Renal cortex interstitium (tissue), 15 donors: ENCODE measurements at places on chromosomes 7 and 10.

DNA sequence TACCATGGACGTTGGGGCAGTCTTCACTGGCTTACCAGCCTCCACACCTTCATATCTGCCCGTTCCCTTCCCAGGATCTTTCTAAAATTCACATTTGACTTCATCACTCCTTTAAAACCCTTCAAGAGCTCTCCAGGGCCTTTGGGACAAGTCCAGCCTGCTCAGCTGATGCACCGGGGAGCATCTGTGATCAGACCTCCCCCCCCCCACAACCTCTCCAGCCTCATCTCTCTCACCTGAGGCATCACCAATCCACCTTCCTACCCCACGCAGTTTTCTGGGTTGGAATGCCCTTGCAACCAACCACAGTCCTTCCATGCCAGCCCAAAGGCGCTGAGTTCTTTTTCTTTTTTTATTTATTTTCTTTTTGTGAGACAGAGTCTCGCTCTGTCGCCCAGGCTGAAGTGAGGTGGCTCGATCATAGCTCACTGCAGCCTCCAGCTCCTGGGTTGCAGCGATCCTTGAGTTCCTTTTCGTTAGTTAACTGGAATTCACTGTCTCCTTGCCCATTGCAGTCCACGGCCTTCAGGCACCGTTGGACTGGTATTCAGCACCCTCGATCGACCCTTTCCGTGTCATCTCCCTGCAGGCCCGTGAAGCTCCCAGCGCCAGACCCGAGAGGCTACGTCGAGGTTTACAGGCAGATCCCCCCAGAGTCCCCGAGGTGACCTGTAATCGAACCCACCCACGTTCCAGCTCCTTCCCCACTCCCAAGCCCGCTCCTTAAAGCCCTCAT, 654 bp downstream of the ALKBH4 start:
- DNase-seq: no peak

GRCh38 chr10:101611096-101611905, 23.2 kb downstream of the DPCD start:
- no peak for DNase-seq

- no peak for DNase-seq
Measured at GRCh38 chr10:110723224-110723891, 79.2 kb downstream of the RBM20 start.

GRCh38 chr7:130996833-130997231, 262.8 kb upstream of the KLF14 start:
- DNase-seq: no peak

DNA sequence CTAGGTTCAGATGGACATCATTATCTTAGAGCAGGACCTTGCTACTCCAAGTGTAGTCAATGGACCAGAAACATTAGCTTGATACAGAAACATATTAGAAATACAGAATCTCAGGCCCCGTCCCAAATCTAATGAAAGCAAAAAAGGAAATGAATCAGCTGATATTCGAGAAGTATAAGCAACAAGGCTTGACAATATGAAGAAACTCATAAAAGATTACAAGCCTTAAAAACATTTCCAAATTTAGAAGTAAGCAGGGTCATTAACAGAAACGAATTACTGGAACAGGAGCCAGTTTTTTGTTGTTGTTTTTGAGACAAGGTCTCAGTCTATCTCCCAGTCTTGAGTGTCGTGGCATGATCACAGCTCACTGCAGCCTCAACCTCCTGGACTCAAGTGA, 40.5 kb upstream of the GSAP start:
- no peak for DNase-seq

DNA sequence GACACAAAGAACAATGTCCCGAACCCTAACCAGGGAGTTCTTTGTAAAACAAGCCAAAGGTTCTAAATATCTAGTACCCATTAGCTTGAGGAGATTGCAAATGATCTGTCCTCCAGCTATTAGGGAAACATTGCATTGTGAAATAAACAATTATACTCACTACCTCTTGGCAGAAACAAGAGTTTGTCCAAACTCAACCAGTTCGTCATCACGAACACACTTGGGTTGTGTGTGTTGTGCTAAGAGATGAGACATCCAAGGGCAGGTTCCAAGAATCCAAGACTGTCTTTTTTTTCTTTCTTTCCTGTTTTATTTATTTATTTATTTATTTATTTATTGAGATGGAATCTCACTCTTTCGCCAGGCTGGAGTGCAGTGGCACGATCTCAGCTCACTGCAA, 793.1 kb upstream of the AUTS2 start:
- no peak for DNase-seq

DNA sequence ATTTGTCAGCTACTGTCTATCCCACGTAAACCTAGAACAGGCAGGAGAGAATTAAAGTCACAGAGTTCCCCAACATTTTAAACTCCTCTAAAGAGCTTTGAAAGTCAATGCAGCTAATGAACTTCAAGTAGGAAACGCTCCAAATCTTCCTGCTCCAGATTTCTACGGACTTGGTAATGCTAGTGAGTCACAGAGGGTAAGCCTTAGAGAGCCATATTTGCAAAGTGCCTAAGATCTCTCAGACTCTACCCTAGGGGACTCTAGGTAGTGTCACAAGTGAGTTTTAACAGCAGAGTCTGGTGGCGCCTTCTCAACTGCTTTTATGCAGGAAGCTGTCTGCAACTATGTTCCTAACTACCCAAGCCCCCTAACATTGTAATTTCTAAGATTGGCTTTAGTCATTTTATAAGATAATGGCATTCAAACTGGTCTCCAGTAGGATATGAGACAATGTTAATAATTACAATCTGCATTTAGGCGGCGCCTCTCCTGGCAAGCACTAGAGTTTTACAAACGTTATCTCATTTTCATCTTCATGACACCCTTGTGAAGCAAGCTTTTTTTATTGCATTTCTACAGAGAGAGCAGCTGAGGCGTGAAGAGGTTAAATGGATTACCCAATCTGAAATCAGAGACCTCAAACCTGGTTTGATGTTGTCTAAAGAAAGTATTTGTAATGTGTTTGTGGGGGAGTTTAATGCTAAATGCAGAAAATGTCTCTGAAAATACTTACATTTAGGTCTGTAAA, 22.0 kb upstream of the FZD1 start:
- DNase-seq: no peak

- no peak for DNase-seq
Measured at GRCh38 chr10:106038246-106038645, 1126.3 kb downstream of the SORCS1 start.

GRCh38 chr10:114684084-114684821, 26.2 kb upstream of the ABLIM1 start:
- no peak for DNase-seq

DNA sequence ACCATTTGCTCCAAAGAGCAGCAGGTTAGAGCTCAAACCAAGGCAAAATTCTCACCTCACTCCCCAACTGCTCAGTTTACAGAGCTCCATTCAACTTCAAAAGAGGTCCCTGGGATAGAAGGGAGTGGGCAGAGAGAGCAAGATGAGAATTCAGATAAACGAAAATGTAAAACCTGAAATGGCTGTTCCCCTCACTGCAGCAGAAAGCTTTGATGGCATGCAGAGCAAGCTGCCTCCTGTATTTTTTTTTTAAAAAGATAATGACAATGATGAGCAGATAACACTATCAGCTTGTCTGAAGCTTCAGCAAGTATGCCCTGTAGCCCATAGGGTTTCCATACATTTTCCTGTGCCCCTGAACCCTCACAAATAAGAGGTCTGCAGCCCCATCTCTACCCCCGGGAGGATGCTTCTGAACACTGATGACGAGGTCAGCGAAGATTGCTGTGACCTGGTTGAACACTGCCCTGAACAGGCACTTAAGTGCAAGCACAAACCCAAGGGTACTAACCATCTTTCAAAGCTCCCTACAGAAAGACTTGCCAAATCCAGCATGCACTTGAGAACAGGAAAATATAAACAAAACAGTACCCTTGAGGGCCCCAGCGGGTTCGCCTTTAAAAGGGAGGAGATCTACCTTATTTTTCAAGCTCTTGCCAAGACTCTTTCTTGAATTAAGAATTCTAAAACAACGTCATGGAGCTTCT, 81.3 kb downstream of the GLI3 start:
- DNase-seq: no peak

- DNase-seq: no peak
Measured at GRCh38 chr7:90728568-90728967, 132.4 kb downstream of the CDK14 start.

DNA sequence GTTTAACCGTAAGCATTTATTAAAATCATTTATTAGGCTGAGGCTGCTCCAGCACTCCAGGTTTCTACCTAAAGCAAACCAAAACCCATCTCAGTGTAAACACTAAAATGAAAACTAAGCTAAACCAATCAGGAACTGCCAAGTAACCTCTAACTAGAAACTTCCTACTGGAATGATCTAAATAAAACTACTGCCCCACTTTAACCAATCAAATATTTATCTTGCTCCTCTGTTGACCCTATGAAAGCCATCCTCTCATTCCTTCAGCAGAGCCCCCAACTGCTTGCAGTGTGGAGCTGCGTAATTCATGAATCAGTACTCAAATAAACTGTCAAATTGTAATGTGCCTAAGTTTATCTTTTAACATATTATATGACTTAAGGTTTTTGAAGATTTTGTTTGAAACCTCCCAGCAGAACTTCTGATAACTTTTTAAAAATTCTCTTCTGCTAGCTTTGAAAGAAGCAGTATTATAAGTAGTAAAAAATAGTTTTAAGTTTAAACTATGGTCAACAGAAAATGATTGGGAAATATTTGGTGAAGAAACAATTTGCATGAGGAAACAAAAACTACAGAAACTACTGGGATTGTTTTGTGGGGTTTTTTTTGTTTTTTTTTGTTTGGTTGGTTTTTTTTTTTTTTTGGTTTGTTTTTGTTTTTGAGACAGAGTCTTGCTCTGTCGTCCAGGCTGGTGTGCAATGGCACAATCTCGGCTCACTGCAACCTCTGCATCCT, 47.4 kb downstream of the GPR37 start:
- no peak for DNase-seq

DNA sequence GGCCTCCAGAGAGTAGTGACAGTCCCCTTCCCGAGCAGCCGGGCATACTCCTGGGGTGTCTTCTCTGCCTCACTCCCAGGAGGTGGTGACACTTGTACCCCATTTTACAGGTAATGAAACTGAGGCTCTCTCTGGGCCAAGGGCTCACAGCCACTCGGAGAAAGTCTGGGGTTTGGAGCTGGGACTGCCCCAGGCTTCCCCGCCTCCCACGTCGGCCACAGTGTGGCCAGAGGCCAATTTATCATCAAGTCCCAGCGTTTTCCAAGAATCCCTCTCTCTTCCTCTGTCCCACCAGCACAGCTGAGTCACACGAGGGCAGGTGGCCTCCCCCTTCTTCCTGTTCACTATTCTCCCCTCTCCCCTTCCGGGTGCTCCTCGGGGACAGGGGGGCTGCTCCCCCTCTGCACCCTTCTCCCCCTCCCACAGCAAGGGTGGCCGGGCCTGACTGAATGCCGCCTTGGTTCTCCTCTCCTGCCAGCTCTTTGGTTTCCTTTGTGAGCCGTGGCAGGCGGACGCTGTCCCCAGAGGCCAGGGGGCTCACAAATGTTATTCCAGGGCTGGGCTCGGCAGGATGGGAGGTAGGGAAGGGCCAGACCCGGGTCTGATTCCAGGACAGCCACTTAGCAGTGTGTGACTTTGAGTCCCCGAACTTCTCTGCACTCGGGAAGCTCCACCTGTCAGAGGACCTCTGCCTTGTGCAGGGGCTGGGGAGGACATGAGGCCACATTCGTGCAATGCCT, 17.7 kb downstream of the CLIP2 start:
- DNase-seq: no peak

GRCh38 chr7:157255201-157255606, 81.6 kb upstream of the DNAJB6 start:
- DNase-seq: no peak

DNA sequence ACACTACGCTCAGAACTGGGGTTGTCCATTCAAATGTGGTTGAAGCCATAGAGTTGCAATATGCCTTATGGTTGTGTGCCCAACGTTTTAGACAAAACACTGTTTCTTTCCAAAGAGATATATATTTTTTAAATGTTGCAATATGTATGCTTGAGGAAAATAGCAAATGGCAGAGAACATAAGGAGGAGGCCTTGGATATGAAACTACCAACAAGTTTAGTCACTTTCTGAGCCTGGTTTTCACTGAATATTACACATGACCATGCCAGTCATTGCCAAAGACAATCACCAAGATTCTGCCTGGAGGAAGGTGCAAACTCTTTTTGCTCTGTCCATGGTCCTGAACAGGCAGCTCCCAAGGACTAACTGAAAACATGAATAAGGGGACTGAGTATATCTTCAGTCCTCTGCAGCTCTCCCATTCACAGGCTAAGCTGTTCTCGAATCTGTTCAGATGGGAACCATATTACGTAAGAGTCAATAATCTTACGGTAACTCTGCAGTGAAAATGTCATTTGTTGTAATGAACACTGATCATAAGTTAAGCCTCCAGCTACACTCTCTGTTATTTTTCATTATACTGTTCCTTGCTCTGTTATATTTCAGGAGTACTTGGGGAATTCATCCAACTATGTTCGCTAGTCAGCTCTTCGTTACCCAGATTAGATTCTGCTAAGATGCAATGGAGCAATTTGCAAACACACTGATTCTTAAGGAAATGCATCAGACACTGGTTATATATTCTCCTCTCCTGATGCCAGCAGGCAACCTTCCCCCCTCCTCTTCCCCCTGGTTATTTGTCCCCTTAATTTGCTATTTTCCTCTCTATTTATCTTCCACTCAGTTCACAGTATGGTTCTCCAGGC, 90.7 kb upstream of the C1QL3 start:
- DNase-seq: peak; percentile 42

GRCh38 chr7:1724118-1724910, 54.2 kb downstream of the ELFN1 start:
- no peak for DNase-seq

GRCh38 chr7:138845711-138846110, 47.7 kb upstream of the ATP6V0A4 start:
- DNase-seq: no peak

DNA sequence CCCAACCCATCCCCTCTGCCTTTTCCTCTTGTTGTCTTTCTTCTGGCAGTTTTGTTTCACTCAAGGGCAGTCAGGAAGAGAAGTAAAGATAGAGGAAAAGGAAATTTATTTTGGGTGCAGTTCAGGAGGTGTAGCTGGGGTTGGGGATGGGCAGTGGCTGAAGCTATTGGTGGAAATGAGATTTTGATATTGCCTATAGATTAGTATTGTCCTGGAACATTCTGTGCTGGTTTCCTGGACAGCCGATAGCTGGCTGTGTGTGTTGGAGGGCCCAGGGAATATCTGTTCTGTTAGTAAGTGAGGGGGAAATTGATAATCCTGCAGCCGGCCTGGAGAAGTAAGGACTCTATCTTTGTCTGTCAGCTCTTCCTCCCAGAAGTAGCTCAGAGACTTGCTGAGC, 107.8 kb downstream of the AUTS2 start:
- DNase-seq: no peak

DNA sequence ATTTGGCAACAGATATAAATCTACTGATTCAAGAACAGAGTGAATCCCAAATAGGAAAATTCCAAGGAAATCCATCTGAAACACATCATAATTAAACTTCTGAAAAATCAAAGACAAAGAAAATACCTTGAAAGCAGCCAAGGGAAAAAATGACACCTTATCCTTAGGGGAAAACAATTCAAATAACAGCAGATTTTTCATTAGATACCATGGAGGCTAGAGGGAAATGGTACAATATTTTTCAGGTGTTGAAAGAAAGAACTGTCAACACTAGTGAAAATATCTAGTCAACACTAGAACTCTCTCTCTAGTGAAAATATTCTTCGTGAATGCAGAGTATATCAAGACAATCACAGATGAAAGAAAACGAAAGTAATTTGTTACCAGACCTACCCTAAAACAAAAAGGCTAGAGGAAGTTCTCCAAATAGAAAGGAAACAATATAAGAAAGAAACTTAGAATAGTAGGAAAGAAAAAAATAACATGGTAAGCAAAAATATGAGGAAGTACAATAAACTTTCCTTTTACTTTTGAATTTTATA, 5.7 kb upstream of the FAM241B start:
- no peak for DNase-seq
